Fibroblast of mammary gland (primary cell): ENCODE measurements at places on chromosomes 3 and 15.

- no peak for DNase-seq
Measured at GRCh38 chr3:81406318-81406717, 355.1 kb downstream of the GBE1 start.

- peak; percentile 43 for DNase-seq
Measured at GRCh38 chr3:65854606-65855304, 184.0 kb downstream of the MAGI1 start.

DNA sequence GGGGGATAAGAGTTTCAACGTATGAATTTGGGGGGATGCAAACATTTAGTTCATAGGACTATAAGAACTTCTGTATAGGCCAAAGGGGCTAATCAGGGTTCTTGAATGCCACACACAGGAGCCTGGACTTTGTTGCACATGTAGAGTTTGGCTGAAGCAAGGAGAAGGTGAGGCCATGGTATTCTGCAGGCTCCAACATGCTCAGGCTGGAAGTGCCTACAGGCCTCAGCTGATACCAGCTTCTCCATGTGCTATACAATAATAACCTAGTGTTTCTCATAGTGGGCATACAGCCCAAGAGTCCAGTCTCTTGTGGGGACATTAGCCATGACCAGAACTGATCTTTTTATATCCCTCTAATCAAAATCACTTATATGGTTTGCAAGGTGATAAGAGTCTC lies 399.7 kb upstream of the MCTP2 start:
- no peak for DNase-seq

DNA sequence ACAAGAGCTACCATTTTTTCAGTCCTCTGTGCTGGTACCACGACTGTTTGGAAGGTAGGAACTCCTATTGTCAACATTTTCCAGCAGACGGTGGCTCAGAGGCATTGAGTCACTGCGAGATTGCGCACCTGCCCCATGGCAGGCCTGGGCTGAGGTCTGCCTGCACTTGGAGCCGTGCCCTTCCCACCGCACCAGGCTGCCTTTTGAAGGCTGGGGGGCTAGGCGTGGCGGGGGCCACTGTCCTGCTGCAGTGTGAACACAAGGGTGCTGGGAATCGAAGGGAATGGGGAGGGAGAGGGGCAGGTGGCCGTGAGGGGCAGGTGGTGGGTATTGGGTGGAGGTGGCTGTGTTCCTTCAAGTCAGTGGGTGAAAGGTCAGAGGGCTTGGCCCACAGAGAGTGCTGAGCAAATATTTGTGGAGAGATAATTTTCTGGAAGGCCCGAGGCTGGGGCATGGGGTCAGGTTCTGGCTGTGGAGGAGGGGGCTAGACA lies 16.3 kb downstream of the SNX33 start:
- DNase-seq = no peak

- DNase-seq = no peak
Measured at GRCh38 chr15:26083896-26084295, 220.8 kb upstream of the ATP10A start.

DNA sequence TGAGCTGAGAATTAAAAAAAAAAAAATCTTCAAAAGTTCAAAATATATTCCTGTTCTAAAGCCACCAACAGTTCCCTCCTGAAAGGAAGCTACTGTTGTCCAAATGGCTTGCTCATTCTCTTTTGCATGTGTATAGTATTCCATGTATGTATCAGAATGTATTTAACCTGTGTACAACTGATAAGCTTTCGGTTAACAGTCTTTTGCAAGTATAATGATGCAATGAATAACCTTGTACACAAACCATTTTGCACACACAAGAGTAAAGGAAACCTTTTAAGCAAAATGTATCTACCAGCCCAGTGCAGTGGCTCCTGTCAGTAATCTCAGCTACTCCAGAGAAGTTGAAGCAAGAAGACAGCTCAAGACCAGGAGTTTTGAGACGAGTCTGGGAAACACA lies 32.6 kb downstream of the TOPBP1 start:
- no peak for DNase-seq
